ENCODE measurements at places on chromosomes 16 and 17. TPM values are rescaled to one million over a fixed set of nuclear protein-coding genes. Genes with fewer than 3 reads are reported as not detected.

ENPP7 gene
- total RNA-seq = not detected

DNA sequence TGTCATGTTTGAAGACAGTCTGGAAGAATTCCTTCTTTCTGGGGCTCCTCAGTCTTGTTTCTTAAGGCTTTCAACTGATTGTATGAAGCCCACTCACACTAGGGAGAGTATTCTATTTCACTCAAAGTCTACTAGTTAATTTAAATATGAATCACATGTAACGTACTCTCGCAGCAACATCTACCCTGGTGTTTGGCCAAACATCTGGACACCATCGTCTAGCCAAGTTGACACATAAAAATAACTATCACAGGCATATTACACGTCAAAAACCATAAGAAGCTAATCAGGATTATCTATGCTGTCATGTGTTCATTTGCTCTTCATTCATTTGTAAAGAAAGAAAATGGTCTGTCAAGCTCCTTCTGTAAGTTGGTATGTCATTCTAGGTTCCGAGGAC lies 787.4 kb downstream of the KCNJ2 start:
- no peak for DNase-seq

PYDC1 gene
- not detected for total RNA-seq

- DNase-seq = peak; percentile 46
Measured at GRCh38 chr17:37292429-37293139, 83.2 kb upstream of the C17orf78 start.

- DNase-seq = no peak
Measured at GRCh38 chr17:51319186-51319585, 58.8 kb downstream of the UTP18 start.

DNA sequence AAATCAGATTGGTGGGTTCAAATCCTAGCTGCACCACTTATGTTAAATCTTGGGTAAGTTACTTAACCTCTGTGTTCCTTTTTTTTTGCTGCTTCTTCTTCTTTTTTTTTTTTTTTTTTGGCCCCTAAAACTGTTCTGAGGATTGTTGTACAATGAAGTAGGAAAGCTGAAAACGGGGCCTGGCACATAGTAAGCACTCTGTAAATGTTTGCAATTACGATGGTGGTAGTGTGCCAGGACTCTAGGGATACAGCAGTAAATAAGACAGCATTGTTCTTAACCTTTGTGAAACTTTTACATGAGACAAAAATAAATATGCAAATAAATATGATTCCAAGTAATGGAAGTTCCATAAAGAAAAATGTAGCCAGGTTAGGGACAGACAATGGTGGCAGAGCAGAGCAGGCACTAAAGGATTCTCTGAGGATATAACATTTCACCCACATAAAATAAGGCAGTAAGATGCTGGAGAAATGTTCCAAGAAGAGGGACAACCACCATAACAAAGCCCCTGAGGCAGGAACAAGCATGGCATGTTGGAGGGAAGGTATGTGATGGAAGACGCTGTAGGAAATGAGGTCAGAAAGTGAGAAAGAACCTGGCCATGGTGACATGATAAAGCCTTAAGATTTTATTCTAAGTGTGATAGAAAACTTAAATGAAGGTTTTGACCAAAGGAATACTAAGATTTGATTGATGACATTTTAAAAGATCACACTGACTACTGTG lies 127.3 kb downstream of the NLK start:
- no peak for DNase-seq

UBALD1 gene
- 5.2 TPM for total RNA-seq

GRCh38 chr16:3755249-3755648 lies 37.9 kb upstream of the TRAP1 start:
- no peak for DNase-seq

- DNase-seq = peak; percentile 39
Measured at GRCh38 chr17:20028443-20028842, 19.3 kb downstream of the SPECC1 start.

GRCh38 chr16:69133373-69133954 lies 1.0 kb downstream of the UTP4 start:
- no peak for DNase-seq

- no peak for DNase-seq
Measured at GRCh38 chr17:14011740-14012405, 57.4 kb upstream of the COX10 start.

- DNase-seq = no peak
Measured at GRCh38 chr16:23302045-23302956, at the start of gene SCNN1B. Gene SCNN1B, plus strand, starts transcription at chr16:23302302. Its CDS starts 46,298 bp downstream, at chr16:23348600.

CDH8 gene
- total RNA-seq = not detected

NHLRC4 gene
- total RNA-seq = 2.0 TPM

DNA sequence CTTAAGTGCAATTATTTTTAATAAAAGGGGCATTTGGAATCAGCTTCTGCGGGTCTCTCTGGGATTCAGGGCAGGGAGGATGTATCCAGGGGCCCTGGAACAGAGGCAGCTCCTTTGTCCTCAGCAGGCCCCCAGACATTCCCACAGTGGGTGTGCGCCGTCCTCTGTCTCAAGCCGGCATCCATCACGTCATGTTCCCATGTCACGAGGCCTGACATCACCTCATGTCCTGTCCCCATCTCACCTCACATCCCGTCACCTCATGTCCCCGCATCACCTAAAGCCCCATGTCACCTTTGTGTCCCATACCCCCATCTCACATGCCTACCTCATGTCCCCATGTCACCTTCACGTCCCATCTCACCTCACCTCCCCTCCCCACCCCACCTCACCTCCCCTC lies 18.5 kb downstream of the GAA start:
- no peak for DNase-seq

DNA sequence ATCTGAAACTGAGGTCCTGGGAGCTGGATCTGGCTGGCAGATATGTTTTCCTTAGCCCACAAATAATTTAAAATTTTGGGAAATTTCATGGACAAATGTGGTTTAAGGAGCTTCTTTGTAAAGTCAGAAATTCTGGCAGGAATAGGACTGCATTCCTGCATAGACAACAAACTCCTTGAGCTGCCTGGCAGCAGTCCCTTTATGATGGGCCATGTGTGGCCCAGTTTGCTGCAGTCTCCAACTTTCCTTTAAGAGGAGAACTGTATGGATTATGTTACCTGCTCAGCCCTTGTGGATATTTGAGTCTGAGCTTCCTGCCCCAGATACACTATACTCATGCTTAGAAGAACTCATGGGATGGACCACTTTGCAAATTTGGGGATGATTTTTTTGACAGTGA lies 48.5 kb upstream of the HS3ST2 start:
- no peak for DNase-seq

DNA sequence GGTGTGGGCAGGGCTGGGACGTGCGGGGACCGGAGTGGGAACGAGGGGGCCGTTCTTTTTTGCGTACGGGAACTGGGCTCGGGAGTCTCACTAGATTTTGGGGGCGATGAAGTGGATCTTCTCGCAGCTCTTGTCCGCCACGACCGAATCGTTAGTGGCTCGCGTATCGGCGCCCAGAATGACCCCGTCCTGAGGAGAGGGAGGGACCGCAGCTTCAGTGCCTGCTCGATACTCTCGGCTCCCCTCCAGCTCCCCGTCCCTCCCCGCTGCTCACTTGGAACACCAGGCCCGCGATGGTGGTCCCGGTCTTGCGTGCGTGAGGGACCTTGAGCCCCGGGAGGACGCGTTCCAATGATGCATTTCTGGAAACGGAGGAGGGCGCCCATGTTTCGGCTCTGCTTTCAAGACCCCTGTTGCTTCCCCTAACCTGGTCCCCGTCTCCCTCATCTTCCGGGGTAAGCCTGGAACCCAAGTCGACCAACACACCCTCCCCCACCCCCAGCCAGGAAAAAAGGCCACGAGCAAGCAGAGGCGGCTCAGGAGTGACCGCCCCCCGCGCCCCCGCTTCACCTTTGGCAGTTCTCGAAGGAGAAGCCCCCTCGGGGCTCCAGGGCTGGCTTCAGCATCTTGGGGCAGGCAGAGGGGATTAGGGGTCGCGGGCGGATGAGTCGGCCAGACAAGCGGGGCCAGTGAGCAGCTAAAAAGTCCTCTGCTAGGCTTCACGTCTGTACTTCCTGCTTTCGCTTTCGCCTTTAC lies at the start of gene PSMB10:
Gene PSMB10, minus strand, starts transcription at position 727 of the 756 bp plus-strand sequence. Its CDS starts 101 bp downstream, at position 626.
- peak; percentile 73 for DNase-seq

MEOX1 gene
- not detected for total RNA-seq

- DNase-seq = no peak
Measured at GRCh38 chr16:85472514-85472913, 140.6 kb upstream of the GSE1 start.

DNAI2 gene
- total RNA-seq = not detected

GRCh38 chr17:67982034-67982640 lies 14.1 kb downstream of the C17orf58 start:
- DNase-seq = no peak

BOLA2B gene
- 137 TPM for total RNA-seq

DNA sequence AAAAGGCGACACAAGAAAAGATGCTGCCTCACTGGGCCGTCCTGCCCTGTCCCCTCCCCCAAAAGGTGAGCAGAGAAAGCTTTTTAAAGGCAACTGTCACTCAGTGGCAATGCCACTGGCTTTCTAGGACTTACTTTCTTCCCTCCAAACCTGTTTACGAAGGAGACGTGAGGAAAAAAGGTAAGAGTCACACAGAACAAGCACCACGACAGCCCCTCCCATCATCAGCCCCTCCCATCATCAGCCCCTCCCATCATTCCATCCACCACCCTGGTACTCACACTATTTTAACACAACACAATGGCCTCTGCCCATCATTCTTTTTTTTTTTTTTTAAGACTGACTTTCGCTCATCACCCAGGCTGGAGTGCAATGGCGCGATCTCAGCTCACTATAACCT lies 77.1 kb downstream of the NXN start:
- no peak for DNase-seq

RBBP6 gene
- 37.6 TPM for total RNA-seq

DNA sequence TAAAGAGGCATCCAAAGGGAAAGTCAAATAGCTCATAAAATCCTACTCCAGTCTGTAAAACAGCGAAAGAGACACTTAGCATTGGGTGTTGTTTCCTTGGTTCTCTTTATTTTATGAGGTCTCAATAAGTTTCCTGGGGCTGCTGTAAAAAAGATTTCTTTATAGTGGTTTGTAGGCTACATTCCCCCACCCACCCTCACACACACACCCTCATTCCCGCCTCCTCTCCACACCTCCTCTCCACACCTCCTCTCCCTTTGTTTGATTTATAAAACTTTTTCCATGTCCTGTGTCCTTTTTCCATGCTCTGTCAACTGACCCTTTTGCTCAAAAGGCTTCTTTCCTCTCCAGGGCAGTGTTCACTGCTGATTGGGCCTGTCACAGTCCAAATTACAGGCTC lies 178.9 kb upstream of the SOX9 start:
- DNase-seq = no peak

DNA sequence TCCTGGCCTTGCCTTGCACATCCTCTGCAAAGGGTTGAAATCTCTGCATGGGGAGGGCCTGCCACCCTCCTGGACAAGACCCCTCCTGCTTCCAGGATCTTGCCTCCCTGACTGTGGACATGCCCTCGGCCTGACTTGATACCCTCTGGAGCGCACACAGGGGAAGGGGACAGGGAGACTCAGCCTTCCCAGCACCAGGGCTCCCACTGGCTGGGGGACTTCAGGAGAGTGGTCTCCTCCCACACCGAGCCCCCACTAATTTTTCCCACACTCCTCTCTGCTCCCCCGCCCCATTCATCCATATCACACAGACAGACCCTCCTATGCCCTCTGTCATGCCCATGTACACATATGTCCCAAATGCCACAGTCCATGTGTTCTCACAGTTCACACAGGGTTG lies 14.3 kb downstream of the SGCA start:
- DNase-seq = peak; percentile 24

DNA sequence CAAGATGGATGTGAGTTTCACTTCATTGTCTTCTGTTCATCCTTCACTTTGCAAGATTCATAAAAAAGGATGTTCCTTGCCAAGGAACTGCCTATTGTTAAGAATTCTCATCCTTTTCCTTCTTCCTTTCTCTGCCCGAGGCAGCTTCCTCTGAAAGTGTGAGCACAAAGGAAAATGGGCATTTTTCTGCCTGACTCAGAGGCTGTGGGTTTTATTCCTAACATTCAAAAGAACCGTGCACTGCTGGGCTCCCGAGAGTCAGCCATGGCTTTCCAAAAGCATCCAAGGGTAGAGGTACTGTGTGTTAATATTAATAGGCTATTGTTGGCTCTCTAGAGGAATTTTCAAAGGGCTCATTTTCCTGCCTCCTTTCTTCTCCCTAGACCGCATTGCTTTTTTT lies 289.4 kb downstream of the ABCC12 start:
- DNase-seq = no peak

GRCh38 chr17:76038050-76038449 lies 10.9 kb upstream of the EVPL start:
- no peak for DNase-seq

C17orf67 gene
- total RNA-seq = 0.99 TPM

DNA sequence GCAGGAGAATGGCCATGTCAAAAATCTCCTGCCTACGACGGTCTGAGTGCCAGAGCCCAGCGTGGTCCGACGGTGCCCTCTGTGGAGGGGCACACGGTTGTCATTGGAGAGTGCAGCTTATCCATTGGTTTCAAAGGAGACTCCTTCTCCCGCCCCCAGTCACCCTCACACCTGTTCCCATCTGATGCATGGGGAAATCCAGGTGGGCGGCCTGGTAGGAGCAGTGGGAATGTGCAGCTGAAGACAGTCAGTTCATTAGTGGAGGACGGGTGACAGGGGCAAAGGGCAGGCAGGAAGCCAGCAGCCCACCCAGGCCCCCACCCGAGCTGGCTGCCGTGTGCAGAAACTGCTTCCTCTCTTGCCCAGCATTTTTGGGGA lies 162.3 kb downstream of the IRF8 start:
- DNase-seq = no peak

DNA sequence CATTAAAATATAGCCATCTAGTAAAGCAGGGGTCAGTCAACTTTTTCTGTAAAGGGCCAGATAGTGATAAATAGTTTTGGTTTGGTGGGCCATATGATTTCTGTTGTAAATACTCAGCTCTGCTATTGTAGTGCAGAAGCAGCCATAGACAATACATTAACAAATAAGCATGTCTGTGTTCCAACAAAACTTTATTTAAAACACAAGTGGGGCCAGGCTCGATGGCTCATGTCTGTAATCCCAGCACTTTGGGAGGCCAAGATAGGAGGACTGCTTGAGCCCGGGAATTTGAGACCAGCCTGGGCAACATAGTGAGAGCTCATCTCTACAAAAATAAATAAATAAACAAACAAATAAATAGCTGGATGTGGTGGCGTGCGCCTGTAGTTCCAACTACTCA lies 60.8 kb upstream of the TANC2 start:
- no peak for DNase-seq

DNA sequence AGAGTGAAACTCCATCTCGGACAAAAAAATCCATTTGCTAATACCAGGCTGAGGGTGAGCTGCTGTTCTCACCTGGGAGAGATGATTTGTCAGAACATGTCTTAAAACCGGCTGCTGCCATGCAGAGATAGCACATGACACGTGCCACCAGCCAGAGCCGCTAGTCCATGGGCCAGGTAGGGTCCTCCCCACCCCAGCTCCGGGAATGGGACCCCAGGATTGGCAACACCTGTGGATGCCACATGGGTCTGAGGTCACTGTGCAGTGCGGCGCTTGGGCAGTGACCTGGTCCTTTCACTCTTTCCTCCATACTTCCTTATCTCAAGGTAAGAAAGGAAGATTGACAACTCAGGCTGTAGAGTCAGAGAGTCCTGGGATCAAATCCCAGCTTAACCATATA lies 393.3 kb upstream of the TNRC6C start:
- DNase-seq = no peak

RNU2-1 gene
- total RNA-seq = not detected

TP53TG3 gene
- not detected for total RNA-seq

- DNase-seq = no peak
Measured at GRCh38 chr16:85621698-85622428, 8.7 kb downstream of the GSE1 start.

TEKT1 gene
- not detected for total RNA-seq

GRCh38 chr17:12712941-12713340 lies 47.3 kb downstream of the MYOCD start:
- no peak for DNase-seq

GRCh38 chr17:74737299-74738050 lies 419 bp downstream of the RAB37 start:
- no peak for DNase-seq

G6PC1 gene
- not detected for total RNA-seq
